ENCODE measurements at places on chromosomes 16 and 17. TPM values are rescaled to one million over a fixed set of nuclear protein-coding genes. Genes with fewer than 3 reads are reported as not detected.

Gene PTX4
- not detected for total RNA-seq

Gene SPATA22
- total RNA-seq, result not detected

Gene RAB37
- 0.82 TPM for total RNA-seq

Gene FBXO39
- total RNA-seq, result not detected

Gene RAC3
- 64.1 TPM for total RNA-seq

Gene SCGB1C2
- not detected for total RNA-seq

Gene CD300H
- not detected for total RNA-seq

Gene WFDC1
- 0.29 TPM for total RNA-seq

Gene BMERB1
- total RNA-seq, result 29.3 TPM

Gene DRC3
- 3.9 TPM for total RNA-seq

Gene CCP110
- total RNA-seq, result 7.4 TPM

Gene CNTD1
- total RNA-seq, result 0.21 TPM

Gene SULT1A4
- total RNA-seq, result 2.5 TPM

Gene PMFBP1
- not detected for total RNA-seq

Gene ZNF469
- total RNA-seq, result 10.5 TPM

Gene KCNJ16
- 4.7 TPM for total RNA-seq
